ENCODE measurements at places on chromosomes 1 and 21.

DNA sequence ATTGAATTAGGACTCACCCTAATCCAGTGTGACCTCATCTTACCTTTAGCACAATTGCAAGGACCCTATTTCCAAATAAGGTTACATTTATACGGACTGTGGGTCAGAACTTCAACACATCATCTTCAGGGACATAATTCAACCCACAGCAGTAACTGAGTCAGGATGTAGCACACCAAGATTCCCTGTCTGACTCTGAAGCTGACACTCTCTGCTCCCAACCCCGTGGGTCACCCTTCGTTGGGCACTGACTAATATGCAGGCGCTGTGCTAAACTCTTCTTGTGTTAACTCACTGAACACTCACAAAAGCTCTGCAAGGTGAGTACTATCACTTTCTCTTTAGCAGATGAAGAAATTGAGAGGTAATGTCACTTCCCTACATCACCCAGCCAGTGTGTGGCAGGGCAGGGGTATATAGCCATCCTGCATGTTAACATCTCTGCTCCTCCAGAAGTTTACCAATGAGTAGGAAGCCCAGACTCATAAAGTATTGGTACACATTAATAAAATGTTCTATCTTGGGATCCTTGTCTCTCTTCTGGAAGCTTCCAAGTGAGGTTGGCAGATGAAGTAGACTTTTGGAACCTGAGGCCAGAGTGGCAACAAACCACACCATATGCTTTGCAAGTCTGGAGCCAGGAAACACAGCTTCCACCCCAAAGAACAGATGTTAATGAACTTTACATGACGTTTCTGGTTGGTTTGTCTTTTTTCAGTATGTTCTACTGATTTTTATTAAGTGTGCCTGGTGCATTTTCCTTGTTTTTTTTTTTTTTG, 139.2 kb upstream of the KLHDC7A start:
- DNase-seq = no peak

GRCh38 chr21:45013260-45013841, 61.0 kb upstream of the ADARB1 start:
- DNase-seq = no peak

- no peak for DNase-seq
These were observed 32.5 kb downstream of the RGS13 start for GRCh38 chr1:192668409-192668983.

- DNase-seq = no peak
These were observed 177.7 kb upstream of the GORAB start for GRCh38 chr1:170354246-170354645.

DNA sequence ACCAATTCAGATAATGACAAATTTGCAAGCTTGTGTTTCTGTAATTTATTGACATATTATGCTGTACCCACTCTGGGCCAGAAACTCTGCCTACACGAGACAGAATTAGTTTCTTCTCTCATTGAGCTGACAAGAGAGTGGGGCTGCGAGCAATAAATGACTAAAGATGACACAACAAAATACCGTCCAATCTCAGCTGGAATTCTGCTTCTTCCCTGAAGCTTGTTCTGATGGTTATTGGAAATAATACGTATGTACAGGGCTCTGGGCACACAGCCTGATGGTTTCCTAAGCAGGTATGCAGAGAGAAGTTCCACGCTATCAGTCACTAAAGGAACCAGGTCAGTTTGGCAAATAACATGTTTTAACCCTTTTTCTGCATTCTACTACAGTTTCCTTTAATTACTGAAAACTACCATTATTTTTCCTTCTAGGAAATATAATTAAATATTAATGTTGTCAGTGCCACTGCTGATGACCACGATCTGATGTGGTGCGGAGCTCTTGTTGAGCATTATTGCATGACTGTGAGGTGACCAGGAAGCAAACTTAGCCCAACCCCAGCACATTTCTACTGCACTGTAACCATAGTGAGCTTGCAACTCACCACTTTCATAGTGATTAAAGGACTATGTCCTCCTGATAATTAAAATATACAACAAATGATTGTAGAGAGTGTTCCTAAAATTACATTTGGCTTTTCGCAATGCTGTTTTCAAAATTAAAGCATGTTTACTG, 221.4 kb upstream of the L1TD1 start:
- no peak for DNase-seq

DNA sequence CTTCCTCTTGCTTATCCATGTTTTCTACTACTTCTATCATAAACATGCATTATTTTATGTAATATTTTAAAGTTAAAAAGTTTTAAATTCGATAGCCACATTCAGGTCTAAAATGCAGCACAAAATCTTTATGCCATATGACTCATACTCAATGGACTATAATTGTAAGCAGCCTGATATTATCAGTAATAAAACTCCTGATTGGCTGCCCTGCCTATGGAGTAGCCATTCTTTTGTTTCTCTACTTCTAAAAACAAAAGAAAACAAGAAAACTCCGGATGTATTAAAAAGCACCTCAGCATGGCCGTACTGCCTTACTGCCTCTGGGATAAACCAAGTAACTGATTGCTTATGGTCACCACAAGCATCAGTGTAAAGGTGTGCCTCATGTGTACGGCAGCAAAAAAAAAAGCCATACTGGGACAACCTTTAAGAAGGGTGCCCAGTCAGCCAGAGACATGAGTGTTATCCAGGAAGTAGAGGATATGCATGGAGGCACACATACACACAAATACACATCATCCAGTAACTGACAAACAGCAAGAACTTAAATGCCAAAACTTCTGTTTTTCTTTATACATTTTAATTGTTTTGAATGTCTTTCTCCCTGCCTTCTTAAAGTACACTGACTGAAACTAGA, 9.2 kb downstream of the SLC35D1 start:
- no peak for DNase-seq

DNA sequence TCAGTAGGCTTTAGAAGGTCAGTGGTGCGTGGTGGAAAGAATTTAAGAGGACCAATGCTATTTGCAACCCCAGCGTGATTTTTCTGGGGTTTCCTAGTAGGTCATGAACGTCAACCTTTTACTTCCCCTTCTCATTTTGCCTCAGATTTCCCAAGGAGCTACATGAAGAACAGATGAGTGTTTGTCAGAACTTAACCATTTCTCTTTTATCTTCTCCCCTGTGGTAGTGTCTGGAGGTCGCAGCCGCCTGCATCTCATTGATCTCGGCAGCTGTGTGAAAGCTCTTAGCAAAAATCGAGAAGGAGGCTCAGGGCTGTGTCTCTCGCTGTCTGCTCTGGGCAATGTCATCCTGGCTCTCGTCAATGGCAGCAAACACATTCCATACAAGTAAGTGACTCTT, 491.1 kb downstream of the KIF26B start:
- DNase-seq = no peak

- DNase-seq = no peak
These were observed 97.4 kb downstream of the RIPK4 start for GRCh38 chr21:41669533-41669830.

DNA sequence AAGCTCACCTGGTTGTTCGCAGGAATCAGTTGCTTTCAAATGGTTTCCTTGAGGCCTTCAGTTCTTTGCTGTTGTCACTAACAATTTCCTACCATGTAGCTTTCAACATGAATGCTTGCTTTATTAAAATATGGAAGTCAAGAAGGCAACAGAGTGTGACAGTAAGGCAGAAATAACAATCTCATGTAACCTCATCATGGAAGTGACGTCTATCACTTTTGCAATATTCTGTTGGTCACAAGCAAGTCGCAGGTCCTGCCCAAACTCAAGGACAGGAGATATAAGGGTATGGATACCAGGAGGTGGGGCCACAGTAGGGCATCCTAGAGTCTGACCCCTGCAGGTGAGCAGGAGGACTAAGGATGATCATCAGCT, 296.8 kb upstream of the ZP4 start:
- DNase-seq = no peak

GRCh38 chr1:22651941-22652856, 837 bp upstream of the C1QB start:
- DNase-seq = no peak

GRCh38 chr1:38997034-38997900, 6.2 kb downstream of the AKIRIN1 start:
- DNase-seq = no peak

GRCh38 chr1:43324810-43325209, 12.8 kb upstream of the MPL start:
- no peak for DNase-seq

DNA sequence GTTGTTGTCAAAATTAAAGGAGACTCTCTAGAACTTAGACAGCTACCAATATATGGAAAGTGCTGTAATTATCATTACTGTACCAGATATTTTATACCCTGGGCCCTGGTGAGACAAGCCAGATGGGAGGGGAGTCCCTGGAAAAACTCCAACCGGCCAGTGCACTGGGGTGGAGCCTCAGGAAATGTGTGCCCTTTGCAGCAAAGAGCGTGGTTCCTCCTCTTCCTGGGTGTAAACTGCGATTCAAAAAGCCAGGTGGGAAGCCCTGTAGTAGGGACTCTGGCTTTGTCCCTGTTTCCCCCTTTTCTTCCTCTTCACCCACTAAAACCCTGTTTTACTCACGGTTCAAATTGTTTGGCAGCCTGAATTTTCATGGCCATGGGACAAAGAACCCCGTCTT, 812.3 kb downstream of the PLA2G4A start:
- DNase-seq = no peak

GRCh38 chr1:53025034-53025768, 36.8 kb upstream of the PODN start:
- no peak for DNase-seq

DNA sequence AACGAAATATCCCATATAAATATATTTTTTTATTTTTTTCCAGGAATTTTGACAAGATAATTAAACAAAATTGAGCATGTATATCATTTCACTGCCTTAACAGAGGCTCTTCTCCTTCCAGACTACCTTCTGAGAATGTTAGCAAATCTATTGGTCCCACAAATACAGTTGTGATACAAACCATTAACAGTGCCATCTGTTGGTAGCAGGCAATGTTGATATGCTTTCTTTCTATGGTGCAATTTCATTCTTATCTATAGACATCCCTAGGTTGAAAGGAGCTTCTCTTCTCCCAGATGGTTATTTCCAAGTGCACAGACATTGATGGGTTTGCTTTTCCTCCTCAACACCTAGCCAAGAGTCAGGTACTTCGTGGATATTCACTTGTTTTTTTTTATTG, 303.6 kb downstream of the USH2A start:
- DNase-seq = peak; percentile 48

GRCh38 chr1:50251702-50252101, 143.0 kb downstream of the ELAVL4 start:
- DNase-seq = no peak

GRCh38 chr21:28439251-28439650, 553.4 kb downstream of the LTN1 start:
- DNase-seq = no peak

GRCh38 chr1:100183370-100183769, 5.3 kb upstream of the LRRC39 start:
- DNase-seq = no peak

GRCh38 chr1:53575955-53576320, 116.7 kb downstream of the DMRTB1 start:
- DNase-seq = no peak

DNA sequence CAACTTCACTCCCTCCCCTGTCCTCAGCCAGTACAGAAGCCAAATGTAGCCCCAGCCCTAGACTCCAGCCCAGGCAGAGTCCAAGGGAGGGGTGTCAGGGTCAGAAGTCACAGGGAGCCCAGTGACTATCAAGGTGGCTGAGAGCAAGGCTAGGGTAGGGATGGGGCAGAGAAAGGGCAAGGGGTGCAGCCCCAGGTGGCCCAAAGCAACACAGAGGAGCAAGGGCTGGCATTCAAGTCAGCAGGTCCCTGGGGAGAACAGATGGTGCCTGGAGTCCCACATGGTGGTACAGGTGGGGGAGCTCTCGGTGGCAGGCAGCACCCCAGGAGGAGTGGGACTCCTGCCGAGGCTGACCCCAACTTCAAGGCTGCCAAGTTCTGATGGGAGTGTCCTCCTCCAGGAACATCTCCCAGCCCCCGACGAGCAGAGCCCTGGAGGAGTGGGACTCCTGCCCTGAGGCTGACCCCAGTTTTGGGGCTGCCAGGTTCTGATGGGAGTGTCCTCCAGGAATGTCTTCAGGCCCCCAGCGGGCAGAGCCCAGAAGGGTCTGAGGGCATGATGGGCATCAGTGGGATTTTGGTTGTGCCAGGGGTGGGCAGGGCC, 3.7 kb upstream of the DVL1 start:
- no peak for DNase-seq

DNA sequence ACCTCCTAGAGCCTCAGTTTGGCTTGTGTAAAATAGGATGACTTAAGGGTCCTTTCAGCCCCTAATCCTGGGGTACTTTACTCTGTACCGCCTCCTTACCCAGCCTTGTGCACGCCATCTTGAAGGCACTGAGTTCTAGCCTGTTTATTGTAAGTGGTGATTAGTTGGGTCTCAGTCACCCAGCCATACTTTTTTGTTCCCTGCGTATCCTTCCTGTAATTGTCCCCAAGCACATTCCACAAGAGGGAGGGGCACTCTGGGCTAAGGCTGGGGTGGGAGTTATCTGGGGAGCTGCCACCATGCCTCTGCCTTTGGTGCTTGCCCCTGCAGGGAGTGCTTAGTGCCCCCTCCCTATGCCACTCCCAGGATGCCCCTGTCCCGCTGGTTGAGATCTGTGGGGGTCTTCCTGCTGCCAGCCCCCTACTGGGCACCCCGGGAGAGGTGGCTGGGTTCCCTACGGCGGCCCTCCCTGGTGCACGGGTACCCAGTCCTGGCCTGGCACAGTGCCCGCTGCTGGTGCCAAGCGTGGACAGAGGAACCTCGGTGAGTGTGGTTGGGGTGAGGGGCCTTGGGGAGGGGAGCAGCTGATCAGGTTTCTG, 856 bp downstream of the FDPS start:
- DNase-seq = peak; percentile 57

- DNase-seq = peak; percentile 84
These were observed 8.1 kb upstream of the C1orf216 start for GRCh38 chr1:35726450-35727433.

DNA sequence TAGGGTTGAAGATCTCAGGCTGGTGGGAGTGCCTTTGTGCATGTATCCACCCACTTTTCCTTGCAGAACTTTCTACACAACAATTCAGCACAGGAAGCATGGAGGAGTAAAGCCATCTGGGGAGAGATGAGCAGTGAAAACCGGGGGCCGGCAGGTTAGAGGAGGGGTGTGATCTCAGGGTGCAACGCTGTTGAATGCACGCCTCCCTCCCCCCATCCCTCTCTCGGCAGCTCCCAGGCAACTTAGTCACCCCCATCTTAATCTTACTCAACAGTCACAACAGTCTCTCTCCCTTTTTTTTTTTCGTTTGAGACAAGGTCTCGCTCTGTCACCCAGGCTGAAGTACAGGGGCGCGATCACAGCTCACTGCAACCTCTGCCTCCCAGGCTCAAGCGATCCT, 16.6 kb upstream of the ABCG1 start:
- no peak for DNase-seq

- peak; percentile 96 for DNase-seq
These were observed 9.1 kb downstream of the SSBP3 start for GRCh38 chr1:54397090-54397591.

GRCh38 chr1:53305650-53306049, 22.2 kb downstream of the LRP8 start:
- no peak for DNase-seq

All from hematopoietic multipotent progenitor cell treated with erythropoietin and hydrocortisone succinate and interleukin-3 and kit ligand, for 6 days (in vitro differentiated cells).